ENCODE measurements at places on chromosomes 7 and 10. TPM values are rescaled to one million over a fixed set of nuclear protein-coding genes. Genes with fewer than 3 reads are reported as not detected.
A peak's percentile ranks its signal among the peaks of the same experiment; 100 is the strongest.

DNA sequence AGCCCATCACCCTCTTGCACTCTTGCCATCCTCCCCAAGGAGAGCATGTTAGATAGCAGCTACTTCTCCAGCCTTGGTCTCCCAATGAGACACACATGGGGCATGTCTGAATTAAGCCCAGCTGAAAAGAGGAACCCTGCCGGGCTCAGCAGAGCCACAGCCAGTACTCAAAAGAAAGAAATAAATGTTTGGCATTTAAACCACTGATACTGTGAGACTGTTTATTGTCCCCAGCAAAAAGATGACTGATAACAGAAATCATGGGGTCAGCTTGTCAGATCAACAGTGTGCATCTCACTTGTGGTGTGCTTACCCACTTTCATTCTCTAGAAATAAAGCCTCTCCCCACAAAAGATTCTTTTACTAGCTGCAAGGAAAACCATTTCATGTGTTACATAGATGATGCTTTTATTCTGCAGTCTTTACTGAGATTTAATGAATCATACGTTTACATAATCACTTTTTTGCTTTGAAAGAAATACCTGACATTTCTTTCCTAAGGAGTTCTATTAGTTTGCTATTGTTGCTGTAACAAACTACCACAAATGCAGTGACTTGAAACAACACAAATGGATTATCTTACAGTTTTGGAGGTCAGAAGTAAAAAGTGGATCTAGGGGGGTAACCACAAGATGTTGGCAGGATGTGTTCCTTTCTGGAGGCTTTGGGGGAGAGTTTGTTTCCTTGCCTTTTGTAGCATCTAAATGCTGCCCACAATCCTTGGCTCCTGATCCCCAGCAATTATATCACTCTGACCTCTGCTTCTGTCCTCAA, 20.9 kb downstream of the ANKRD7 start:
- no peaks in the 10 kb centered on the region for H3K36me3 ChIP-seq
- no peak overlapping the region for H3K4me3 ChIP-seq
- no peaks in the 10 kb centered on the region for H3K4me1 ChIP-seq

DNA sequence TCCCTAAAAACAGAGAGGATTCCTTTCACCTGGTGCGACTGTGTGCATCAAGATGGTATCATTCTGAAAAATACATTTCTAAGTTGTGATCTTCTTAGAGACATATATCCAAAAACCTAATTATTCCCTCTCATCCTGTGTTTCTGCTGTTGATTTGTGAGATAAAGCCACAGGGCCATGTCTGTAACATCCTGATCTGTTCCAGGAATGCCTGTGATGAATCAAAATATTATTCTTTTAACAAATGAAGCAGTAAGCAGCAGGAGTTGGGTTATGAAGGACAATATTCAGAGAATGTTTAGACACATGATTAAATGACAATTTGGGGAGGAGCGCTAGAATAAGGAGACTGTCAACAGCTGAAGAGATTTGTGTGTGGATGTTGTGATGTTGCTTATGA, 731.4 kb downstream of the KCNMA1 start:
- no peak overlapping the region for H3K27ac ChIP-seq
- no peak overlapping the region for H3K4me3 ChIP-seq
- H3K36me3 ChIP-seq, result no peaks in the 10 kb centered on the region
- no peak for DNase-seq

GRCh38 chr10:73920089-73920488, 9.2 kb downstream of the PLAU start:
- peak overlapping the region; percentile 46 for H3K27ac ChIP-seq
- H3K36me3 ChIP-seq, result peaks cover 23% of the 10 kb centered on the region
- peaks cover 11% of the 10 kb centered on the region for H3K4me1 ChIP-seq

- no peak overlapping the region for H3K27ac ChIP-seq
- DNase-seq, result peak; percentile 37
- H3K4me1 ChIP-seq, result peaks cover 6% of the 10 kb centered on the region
- H3K4me3 ChIP-seq, result no peak overlapping the region
Observed at GRCh38 chr7:149199234-149199995, 4.1 kb downstream of the ZNF282 start.

DNA sequence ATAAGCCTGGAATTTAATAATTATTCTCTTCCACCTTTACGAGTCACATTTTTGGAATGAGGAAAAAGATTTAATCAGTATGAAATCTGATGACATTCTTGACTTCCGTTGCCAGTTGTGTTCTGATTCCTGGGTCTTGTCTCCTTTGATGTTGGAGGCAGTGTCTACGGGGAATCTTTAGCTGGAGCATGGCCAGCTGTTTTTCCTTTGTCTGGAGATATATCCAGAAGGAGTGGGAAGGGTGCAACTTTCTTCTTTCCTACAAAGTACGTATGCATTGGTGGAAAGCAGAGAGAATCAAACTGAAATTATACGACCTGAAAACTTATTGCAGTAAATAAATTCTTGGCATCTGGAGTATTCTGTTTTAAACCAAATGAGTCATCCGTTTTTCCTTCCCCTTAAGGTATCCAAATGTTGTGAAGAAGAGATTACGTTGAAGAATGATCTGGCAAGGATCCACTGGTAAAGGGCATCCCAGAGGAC, 6.9 kb upstream of the GNG11 start:
- peak; percentile 71 for DNase-seq
- no peak overlapping the region for H3K27ac ChIP-seq
- peaks cover 7% of the 10 kb centered on the region for H3K4me1 ChIP-seq
- H3K27me3 ChIP-seq, result no peaks in the 10 kb centered on the region
- H3K36me3 ChIP-seq, result no peaks in the 10 kb centered on the region

GRCh38 chr7:151404216-151405011, 5.4 kb downstream of the WDR86 start:
- peaks cover 5% of the 10 kb centered on the region for H3K4me1 ChIP-seq
- H3K36me3 ChIP-seq, result no peaks in the 10 kb centered on the region
- H3K27me3 ChIP-seq, result peaks cover 34% of the 10 kb centered on the region
- DNase-seq, result no peak
- no peak overlapping the region for H3K4me3 ChIP-seq
- H3K27ac ChIP-seq, result no peak overlapping the region

NEURL1 gene
- 0.28 TPM for total RNA-seq

ADAP1 gene
- total RNA-seq, result 2.2 TPM

PANK1 gene
- 6.7 TPM for total RNA-seq

All from IMR-90 (cell line).